ENCODE measurements at places on chromosomes 1 and 21. TPM values are rescaled to one million over a fixed set of nuclear protein-coding genes. Genes with fewer than 3 reads are reported as not detected.

The SPRR4 gene
- not detected for polyA plus RNA-seq

The RIPPLY3 gene
- polyA plus RNA-seq = not detected

The MXRA8 gene
- polyA plus RNA-seq = 275 TPM

The BRDT gene
- not detected for polyA plus RNA-seq

The ATP1A4 gene
- polyA plus RNA-seq = not detected

The ST3GAL3 gene
- polyA plus RNA-seq = 11.5 TPM

The KRTAP12-2 gene
- not detected for polyA plus RNA-seq

The TNFSF4 gene
- 29.3 TPM for polyA plus RNA-seq

The ZNF648 gene
- not detected for polyA plus RNA-seq

The WARS2 gene
- polyA plus RNA-seq = 12.4 TPM

The APP gene
- polyA plus RNA-seq = 870 TPM

The GREM2 gene
- 2.1 TPM for polyA plus RNA-seq

The NAV1 gene
- 17.5 TPM for polyA plus RNA-seq

The CDC14A gene
- 2.2 TPM for polyA plus RNA-seq

The SPRR1A gene
- polyA plus RNA-seq = not detected

The HTR1D gene
- 0.07 TPM for polyA plus RNA-seq

The C1QC gene
- not detected for polyA plus RNA-seq

The ADORA1 gene
- 2.1 TPM for polyA plus RNA-seq

The TMEM269 gene
- polyA plus RNA-seq = not detected

The WNT2B gene
- polyA plus RNA-seq = 2.8 TPM

The ZFP69 gene
- 1.8 TPM for polyA plus RNA-seq

The FAM72D gene
- 0.68 TPM for polyA plus RNA-seq

The RGS13 gene
- not detected for polyA plus RNA-seq

The KCNT2 gene
- 1.3 TPM for polyA plus RNA-seq

The CSMD2 gene
- polyA plus RNA-seq = 2.3 TPM

The C1orf115 gene
- 0.05 TPM for polyA plus RNA-seq

The FNDC5 gene
- polyA plus RNA-seq = 1.5 TPM

The TTC39A gene
- polyA plus RNA-seq = 0.46 TPM

The LCE2B gene
- not detected for polyA plus RNA-seq

The SSX2IP gene
- 21.4 TPM for polyA plus RNA-seq

Data from AG04450 (cell line).